Activated naive CD4-positive, alpha-beta T cell (primary cell): ENCODE measurements at places on chromosomes 3 and 15.

- DNase-seq, result no peak
Measured at GRCh38 chr3:100183608-100184125, 69.4 kb upstream of the FILIP1L start.

GRCh38 chr15:101390462-101390861 is 95.4 kb upstream of the SNRPA1 start:
- no peak for DNase-seq

DNA sequence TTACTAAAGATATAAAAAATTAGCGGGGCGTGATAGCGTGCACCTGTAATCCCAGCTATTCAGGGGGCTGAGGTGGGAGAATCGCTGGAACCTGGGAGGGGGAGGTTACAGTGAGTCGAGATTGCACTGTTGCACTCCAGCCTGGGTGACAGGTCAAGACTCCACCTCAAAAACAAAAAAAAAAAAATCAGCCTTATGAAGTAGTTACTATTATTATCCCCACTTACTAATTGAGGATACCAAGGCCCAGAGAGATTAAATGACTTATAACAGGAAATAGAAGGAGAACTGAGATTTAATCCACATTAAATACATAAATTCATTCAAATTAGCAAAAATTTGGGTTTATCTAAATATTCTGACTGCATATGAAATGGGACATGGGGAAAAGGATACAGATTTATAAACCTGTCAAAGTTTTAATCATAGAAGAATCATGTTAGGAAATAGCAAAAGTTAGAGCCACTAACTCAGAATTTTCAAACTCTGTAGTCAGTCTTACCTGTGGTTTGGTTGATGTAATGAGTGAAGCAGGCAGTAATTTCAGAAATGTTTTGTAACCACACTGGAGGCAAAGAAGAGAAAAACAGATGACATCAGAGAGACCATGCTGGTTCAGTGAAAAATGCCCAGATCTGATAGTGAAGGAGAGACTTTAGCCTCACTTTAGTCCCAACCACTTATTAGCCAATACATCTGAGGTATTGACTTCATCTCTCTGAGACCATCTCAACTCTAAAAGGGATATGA is 25.0 kb upstream of the ACAP2 start:
- DNase-seq, result no peak

- DNase-seq, result no peak
Measured at GRCh38 chr15:78928616-78929093, 16.2 kb downstream of the CTSH start.
